ENCODE measurements at places on chromosomes 3 and 15.
A peak's percentile ranks its signal among the peaks of the same experiment; 100 is the strongest.

DNA sequence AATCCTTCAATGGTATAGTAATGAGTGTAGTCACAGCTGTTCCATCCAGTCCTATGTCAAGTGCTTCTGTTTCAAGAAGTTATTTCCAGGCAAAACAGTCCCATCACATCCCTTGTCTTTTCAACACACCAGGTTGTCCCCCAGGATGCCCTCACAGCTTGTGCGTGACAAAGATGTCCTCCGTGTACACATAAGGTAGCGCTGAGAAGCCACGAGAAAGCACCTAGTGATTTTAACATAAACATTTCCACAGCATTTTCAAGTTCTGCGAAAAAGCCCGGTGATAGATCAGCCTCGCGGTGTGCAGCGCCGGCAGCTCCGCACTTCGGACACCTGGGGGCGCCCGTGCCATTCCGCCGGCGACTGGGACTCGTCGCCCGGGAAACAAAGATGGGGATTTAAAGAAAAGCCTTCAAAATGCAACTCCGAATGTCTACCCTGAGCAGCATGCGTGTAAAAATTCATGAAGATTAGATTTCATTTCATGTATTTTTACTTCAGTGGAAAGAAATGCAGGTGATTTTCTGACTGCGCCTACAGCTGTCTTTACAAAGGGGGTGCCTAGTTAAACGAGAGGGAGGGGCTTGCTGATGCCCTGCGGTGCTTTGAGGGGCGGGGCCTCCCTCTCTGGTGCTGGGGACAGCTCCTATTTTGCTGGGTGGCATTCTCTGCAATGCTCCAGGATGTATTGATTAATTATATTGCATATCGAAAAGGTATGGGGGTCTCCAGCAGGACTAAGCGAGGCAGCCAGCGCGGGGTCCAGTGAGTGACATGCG, 49.9 kb downstream of the KY start:
- no peaks in the 10 kb centered on the region for H3K27me3 ChIP-seq
- H3K36me3 ChIP-seq, result no peaks in the 10 kb centered on the region
- peak; percentile 87 for DNase-seq
- H3K27ac ChIP-seq, result no peak overlapping the region
- H3K4me3 ChIP-seq, result no peak overlapping the region

DNA sequence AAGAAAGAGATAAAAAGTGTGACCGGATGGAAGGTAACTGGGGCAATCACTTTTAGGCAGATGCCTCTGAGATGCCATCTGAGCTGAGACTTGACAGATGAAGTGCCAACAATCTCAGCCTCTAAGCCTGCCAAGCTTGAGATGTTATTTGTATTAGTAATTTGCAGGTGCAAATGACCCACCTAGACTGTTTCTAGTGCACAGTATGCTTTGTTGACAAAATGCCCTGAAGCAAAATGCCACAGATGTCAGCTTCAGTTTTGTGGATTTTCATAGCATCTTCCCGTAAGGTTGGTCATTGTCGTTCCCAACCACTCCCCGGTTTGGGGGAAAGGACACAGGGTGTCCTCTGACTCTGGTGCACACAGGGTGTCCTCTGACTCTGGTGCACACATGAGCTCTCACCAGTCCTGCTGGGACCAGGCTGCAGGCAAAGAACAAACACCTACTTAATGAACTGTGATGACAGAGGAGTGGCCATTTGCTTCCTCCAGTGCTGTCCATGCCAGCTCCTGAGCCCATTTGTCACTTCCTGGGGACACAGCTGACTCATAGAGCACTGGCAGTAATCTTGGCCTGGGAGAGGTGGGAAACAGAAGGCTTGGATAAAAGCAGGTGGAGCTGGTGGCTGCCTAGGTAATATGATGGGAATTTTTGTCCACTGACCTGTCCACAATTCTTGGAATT, 16.7 kb upstream of the PPP1R2 start:
- no peaks in the 10 kb centered on the region for H3K36me3 ChIP-seq
- H3K4me1 ChIP-seq, result peaks cover 11% of the 10 kb centered on the region

- peaks cover 36% of the 10 kb centered on the region for H3K4me1 ChIP-seq
- peak; percentile 75 for DNase-seq
- peak overlapping the region; percentile 77 for H3K4me3 ChIP-seq
- H3K36me3 ChIP-seq, result no peaks in the 10 kb centered on the region
- no peaks in the 10 kb centered on the region for H3K27me3 ChIP-seq
- H3K27ac ChIP-seq, result peak overlapping the region; percentile 98
Observed at GRCh38 chr15:92810418-92811138, 89.5 kb upstream of the CHD2 start.

GRCh38 chr15:66805202-66805885, 103.3 kb downstream of the SMAD6 start:
- DNase-seq, result no peak
- H3K27ac ChIP-seq, result no peak overlapping the region
- H3K27me3 ChIP-seq, result no peaks in the 10 kb centered on the region
- H3K36me3 ChIP-seq, result no peaks in the 10 kb centered on the region

DNA sequence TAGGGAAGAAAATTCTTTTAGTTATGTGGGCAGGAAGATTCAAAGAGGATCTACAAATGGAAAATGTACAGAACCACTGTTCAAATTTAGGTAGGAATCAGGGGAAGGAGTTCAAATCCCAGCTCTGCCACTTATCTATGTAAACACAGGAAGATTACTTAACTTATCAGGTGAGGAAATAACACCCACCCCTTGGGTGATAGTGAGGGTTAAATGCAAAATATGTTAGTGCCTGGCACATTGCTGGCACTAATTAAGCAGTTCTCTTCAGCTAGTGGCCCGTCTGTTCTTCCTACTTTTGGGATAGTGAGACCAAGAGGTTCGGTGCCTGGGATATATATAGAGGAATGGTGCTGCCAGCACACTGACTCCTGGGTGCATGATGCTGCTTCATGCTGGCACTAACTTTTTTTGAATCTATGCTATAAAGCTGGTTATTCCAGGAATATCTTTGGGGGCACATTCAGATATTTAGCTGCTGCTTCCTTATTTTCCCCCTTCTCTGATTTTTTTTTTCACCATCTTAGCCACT, 83.8 kb downstream of the XRN1 start:
- H3K27ac ChIP-seq, result no peak overlapping the region
- H3K27me3 ChIP-seq, result no peaks in the 10 kb centered on the region
- no peaks in the 10 kb centered on the region for H3K4me1 ChIP-seq
- H3K36me3 ChIP-seq, result peaks cover 17% of the 10 kb centered on the region

DNA sequence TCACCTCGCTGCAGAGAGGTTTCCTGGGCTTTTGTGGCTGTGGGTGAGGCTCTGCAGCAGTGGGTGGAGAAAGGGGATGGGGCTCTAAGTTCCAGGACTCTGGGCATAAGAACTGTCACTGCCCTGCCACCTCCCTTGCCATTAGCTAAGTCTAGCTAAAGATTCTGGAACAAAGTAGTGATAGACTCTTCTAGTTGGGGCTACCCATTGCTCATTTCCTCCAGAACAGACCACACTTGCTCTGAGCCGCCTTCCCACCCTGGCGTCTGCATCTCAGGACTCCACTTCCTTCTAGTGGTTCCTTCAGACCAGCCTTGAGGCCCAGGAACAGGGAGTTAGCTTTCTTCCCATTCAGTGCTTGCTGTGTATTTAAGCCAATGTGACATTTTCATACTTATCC, 7.5 kb downstream of the ARHGAP31 start:
- H3K36me3 ChIP-seq, result no peaks in the 10 kb centered on the region
- H3K27ac ChIP-seq, result no peak overlapping the region
- no peak for DNase-seq
- H3K4me1 ChIP-seq, result no peaks in the 10 kb centered on the region
- no peaks in the 10 kb centered on the region for H3K27me3 ChIP-seq
- H3K4me3 ChIP-seq, result no peak overlapping the region

- DNase-seq, result no peak
- H3K27ac ChIP-seq, result no peak overlapping the region
- H3K36me3 ChIP-seq, result no peaks in the 10 kb centered on the region
- H3K4me3 ChIP-seq, result no peak overlapping the region
Observed at GRCh38 chr3:112602217-112602838, 38.6 kb downstream of the CCDC80 start.

DNA sequence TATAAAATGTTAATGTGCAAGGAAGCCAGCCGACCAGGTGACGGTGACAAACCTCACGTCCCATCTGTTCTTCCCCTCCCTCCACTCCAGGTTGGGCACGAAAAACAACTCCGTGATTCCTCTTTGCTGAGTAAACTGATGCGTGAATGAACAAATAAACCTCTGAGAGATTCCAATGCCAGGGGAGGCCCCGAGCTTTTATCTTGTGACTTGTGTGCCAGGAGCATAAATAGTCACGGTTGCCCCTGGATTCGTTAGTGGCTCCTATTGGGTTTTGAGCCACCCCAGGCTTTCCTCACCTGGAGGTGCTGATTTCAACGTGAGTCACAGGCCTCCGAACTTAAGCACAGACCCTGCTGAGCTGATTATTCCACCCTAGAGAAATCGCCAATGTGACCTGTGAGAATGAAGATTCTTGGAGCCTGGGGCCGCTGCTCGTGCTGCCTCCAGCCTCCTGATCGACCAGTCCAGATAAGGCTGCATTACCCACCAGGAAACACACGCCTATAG, 119.2 kb downstream of the SHQ1 start:
- no peak overlapping the region for H3K4me3 ChIP-seq
- H3K4me1 ChIP-seq, result no peaks in the 10 kb centered on the region
- DNase-seq, result no peak
- H3K27me3 ChIP-seq, result no peaks in the 10 kb centered on the region

DNA sequence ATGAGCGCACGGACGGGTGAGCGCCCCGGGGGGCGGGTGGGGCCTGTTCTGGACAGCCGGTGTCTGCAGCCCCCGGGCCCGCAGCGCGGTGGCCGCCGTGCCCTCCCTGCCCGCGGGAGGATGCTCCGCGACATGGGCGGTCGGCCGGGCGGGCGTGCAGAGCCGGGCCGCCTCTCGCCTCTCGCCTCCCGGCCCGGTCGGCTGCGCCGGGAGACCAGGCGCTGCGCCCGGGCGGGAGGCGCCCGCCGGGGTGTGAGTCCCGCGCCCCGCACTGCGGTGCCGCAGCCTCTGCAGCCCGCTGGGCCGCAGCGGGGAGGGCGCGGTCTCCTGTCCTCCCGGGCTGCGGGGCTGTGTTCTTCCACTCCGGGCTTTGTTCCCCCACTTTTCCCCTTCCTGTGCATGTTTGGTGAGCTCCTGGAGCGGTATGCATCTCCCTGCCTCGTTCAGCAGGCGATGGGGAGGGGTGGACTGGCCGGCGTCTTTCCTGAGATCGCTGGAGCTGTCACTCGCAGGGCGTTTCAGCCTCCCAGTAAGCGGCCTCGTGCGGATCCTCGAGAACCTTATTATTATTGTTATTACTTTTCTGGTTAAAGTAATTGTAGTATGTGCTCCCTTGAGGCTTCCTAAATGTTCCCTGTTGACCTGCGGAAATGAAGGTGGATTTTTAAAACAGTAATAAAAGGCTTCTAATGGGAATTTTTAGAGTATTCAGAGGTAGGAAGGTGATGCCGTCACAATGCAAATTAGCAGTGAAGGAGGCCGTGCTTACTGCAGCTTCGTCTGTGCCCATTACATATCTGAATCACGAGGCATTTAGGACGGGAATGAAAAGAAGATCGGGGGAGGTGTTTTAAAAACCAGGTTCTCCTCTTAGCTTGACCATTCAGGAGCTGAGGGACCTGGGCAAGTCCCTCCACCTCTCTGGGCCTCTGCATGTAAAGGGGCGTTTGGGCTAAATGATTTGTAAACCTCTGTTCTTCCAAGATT, 593 bp downstream of the TMOD2 start:
- no peaks in the 10 kb centered on the region for H3K36me3 ChIP-seq
- DNase-seq, result peak; percentile 52
- 0 out of 2 replicates have a peak, but pooled peaks cover 3% of the 10 kb centered on the region for H3K27me3 ChIP-seq
- H3K4me3 ChIP-seq, result peak overlapping the region; percentile 75
- no peak overlapping the region for H3K27ac ChIP-seq
- H3K4me1 ChIP-seq, result peaks cover 31% of the 10 kb centered on the region

- H3K4me3 ChIP-seq, result no peak overlapping the region
- no peak for DNase-seq
- peaks cover 8% of the 10 kb centered on the region for H3K4me1 ChIP-seq
- H3K27ac ChIP-seq, result no peak overlapping the region
- H3K36me3 ChIP-seq, result no peaks in the 10 kb centered on the region
Observed at GRCh38 chr15:72302955-72303354, 17.0 kb downstream of the CELF6 start.

- no peaks in the 10 kb centered on the region for H3K27me3 ChIP-seq
- H3K4me1 ChIP-seq, result peaks cover 27% of the 10 kb centered on the region
- DNase-seq, result no peak
- H3K27ac ChIP-seq, result peak overlapping the region; percentile 61
Observed at GRCh38 chr15:34102175-34102925, 467 bp downstream of the PGBD4 start.

All from Karpas-422 (cell line).